ENCODE measurements at places on chromosomes 3 and 15. TPM values are rescaled to one million over a fixed set of nuclear protein-coding genes. Genes with fewer than 3 reads are reported as not detected.

- no peak for DNase-seq
Observed at GRCh38 chr3:29693863-29694262, 413.0 kb downstream of the RBMS3 start.

- DNase-seq = no peak
Observed at GRCh38 chr3:101273156-101273555, 47.2 kb downstream of the IMPG2 start.

DNA sequence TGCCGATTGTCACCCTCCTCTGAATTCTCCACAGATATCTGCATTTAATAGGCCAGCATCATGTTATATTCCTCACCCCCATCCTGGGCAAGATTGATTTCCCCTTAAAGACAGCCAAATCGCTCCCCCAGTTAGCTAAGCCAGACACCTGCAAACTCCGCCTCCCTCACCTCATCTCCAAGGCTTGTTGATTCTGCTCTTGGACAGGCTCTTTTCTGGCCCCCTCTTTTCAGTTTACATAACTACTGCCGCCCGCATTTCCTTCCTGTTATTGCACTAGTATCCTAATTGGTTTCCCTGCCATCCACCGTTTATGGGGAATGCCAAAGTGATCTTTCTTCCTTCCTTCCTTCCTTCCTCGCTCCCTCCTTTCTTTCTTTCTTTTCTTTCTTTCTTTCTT is 214.7 kb upstream of the MRPL3 start:
- DNase-seq = no peak

GRCh38 chr3:196585044-196585757 is 16.7 kb downstream of the FBXO45 start:
- no peak for DNase-seq

DNA sequence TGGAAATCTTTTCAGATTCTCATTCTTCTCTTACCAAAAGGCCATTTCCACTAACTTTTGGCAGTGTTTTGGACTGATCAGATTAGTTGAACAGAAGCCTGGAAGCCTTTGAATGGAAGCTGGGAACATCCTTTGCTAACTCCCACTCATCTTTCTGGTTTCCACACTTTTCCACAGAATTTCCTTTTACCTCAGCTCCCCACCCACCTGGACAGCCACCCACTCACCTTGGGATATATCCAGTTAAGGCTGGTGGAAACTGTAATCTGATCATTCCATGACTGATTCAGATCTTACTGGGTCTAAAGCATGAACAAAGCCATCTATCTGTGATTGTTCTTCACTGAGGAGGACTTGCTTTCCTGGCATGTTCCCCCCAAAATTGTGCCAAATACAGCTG is 119.5 kb downstream of the CCNL1 start:
- DNase-seq = no peak

DNA sequence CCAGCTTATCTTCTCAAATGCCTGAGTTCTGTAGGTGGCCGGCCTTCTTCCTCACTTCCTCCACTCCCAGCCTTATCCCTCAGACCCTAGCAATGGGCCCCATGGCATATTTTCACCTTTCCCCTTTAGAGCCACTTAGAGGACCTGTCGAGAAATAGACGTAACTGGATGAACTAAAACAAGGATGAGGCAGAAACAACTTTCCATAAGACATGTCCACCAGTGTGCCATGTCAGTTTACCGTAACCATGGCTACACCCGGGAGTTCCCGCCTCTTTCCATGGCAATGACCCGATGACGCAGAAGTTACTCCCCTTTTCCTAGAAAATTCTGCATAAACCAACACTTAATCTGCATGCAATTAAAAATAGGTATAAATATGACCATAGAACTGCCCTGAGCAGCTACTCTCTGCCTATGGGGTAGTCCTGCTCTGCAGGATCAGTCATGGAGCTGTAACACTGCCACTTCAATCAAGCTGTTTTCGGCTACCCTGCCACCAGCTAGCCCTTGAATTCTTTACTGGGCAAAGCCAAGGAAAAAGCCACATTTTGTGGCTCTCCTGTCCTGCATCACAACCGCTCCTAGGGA is 55.1 kb upstream of the ZBTB38 start:
- no peak for DNase-seq

- DNase-seq = no peak
Observed at GRCh38 chr3:67377299-67377698, 277.1 kb downstream of the SUCLG2 start.

DNA sequence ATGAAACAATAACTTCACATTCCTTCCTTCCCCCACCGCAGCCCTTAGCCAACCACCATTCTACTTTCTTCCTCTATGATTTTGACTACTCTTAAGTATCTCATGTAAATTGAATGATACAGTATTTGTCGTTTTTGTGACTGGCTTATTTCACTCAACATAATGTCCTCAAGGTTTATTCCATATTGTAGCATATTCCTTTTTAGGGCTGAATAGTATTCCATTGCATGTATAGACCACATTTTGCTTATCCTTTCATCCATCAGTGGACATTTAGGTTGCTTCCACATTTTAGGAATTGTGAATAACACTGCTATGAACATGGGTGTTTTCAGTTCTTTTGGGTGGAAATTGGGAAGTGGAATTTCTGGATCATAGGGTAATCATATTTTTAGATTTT is 106.1 kb downstream of the THSD4 start:
- no peak for DNase-seq

DNA sequence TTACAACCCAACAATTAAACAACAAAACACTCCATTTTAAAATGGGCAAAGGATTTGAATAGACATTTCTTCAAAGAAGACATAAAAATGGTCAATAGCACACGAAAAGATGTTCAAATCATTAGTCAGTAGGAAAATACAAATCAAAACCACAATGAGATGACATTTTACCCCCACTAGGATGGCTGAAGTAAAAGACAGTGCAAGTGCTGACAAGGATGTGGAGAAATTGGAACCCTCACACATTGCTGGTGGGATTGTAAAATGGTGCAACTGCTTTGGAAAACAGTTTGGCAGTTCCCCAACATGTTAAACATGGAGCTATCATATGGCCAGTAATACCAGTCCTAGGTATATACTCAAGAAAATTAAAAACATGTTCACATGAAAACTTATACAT is 11.6 kb downstream of the GALNT15 start:
- no peak for DNase-seq

DNA sequence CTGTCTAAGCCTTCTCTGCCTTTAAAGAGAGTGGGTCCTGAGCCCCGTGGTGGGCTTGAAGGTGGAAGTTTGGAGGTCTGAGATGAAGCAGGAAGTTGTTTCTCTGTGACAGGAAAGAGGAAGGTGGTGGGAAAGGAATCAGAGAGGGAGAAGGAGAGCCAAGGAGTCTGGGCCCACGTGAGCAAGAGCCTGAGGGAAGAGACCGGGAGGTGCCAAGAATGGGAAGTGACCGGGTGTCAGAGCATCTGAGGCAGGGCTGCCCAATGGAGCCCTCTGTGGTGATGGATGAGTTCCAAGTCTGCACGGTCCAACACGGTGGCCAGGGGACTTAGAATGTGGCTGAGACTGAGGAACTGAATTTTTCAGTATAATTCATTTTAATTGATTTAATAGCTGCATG is 24.6 kb downstream of the ALDH1L1 start:
- no peak for DNase-seq

DNA sequence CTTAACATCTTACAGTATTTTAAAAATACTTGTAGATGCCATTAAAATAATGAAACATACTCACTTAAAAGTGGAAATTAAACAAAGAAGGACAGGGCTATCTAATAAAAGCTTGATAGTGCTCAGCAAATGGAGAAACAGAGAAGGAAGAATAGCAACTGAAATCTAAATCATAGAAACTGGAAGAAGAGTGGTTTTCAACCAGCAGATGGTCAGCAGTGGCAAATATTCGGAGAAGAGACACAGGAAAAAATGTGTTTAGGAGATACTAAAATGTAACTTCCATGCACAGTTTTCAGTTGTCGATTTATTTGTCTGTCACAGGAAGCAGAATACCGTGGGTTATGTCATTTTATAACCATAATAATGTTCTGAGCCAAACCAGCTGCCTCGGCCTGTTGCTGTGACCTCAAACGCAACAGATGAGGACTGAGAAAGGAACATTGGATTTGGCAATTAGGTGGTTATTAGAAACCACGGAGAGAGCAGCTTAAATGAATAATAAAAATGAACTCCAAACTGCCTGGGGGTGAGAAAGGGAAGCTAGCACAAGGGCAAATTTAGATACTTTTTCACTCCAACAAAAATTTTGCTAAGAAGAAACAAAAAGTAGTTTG is 246.6 kb upstream of the KCNMB2 start:
- peak; percentile 22 for DNase-seq

GRCh38 chr15:78033864-78034263 is 43.6 kb downstream of the TBC1D2B start:
- DNase-seq = no peak

DNA sequence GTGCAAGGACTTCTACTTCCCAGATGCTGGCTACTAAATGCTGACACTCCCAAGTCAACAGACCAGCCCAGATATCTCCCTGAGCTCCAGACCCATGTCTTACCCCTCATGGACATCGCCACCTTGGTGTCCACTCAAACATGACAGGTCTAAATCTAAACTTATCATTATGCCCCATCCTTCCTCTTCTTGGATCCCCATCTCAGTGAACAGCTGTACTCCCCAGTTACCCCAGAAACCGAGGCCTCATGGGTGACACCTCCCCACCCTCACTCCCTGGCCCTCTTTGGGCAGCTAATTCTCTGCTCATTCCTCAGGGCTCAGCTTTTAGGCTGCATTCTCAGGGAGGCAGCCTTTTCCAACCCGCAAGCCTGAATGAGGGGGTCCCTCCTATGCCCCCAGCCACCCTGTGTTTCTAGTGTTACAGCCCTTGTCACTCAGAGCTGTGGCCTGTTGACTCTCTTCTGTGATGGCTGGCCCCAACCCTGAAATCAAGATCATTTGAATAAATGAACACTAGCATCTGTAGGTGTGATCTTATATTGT is 5.4 kb downstream of the EHD4 start:
- DNase-seq = no peak

DNA sequence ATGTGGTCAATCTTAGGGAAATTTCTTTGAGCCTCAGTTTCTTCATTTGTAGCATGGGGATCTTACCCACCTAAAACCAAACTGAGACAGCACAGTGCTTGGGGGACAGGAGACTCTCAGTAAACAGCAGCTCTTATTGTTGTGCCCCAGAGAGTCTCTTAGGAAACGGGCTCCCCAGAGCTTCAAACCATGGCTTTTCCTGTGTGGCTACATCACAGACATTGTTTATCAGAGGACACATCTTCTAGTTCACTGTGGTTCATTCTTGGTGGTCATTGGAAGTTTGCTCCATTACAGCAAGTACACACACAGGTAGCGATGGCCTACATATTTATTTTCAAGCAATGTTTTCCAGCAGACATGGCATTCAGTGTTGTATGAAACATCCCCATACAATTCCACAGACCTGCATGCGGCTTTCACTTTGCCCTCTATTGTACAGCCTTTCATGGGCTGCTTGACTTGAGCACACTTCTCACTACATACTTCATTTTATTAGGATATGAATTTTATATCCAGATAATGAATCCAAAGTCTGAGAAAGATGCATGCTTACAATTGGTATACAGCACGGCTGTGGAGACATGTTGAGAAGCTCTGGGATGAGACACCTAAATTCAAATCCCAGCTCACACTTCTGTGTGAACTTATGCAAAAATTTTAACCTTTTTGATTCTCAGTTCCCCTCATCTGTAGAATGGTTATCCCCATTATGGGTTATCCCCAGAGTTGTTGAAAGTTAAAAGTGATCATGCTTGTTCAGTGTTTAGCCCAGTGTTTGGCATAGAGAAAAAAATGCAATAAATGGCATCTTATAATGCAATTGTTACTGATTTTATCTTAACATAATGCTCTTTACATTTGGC is 84.8 kb upstream of the ICE2 start:
- no peak for DNase-seq

DNA sequence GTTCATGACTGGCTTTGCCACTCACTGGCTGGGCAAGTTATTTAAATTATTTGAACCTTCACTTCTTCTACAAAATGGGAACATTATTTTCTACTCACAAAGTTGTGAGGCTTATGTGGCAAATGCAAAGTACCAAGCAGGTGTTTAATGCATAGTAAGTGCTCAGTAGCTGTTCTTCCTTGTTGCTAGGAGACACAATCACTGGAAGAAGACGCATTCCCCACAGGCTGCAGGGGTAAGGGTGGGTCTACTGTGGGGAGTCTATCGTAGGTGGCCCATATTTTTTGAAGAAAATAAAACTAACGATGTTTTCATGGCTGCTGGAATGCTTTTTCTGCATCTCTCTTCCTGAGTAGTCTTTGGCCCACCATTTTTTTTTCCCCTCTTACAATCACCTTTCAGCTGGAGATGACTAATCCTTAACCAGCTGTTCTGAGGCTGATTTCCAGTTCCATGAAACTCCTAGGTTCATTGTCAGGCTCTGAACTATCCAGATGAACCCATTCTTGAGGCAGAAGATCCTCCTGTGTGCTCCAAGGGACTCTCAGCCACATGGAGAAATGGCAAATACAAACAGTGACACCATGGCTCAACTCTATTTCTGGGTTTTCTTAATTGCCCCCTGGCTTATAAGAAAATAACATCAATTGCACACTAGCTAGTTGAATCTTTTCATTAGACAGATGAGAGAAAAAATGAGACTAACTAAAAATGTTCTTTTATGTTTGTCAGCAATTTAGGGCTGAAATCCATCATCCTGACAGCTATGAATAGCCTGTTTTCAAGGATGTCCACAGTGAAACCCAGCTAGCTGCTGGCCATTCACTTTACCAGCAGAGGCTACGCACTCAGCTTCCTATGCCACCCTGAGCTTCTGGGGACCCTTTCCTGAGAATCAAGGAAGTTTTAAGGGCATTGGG is 108.3 kb upstream of the ETV5 start:
- no peak for DNase-seq

GRCh38 chr3:23994244-23994569 is 49.1 kb downstream of the NR1D2 start:
- no peak for DNase-seq

DNA sequence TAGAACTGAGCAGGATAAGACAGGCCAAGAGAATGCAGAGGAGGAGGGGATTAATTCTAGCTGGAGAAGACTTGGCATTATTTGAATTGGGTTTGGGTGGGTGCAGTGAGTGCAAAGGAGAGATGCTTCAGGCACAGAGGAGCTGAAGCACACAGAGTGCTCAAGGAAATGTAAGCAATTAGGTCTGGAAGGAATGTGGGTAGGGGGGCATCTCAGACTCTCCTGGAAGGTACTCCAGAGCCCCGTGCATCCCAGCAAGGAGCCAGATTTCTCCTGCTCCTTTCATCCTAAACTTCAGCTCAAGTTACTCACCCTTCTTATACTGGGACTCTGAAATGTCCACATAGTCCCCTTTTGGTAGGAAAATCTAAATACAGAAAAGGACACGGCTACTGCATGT is 143.6 kb upstream of the PFN2 start:
- DNase-seq = no peak

- DNase-seq = no peak
Observed at GRCh38 chr15:63880744-63881143, 47.0 kb upstream of the HERC1 start.

GRCh38 chr3:198106265-198106664 is 146.2 kb downstream of the LMLN start:
- DNase-seq = no peak

MOBP gene
- not detected for total RNA-seq

ATP10A gene
- 0.58 TPM for total RNA-seq

ITIH1 gene
- total RNA-seq = not detected

MYD88 gene
- total RNA-seq = 6.9 TPM

KLHL6 gene
- 0.69 TPM for total RNA-seq

IL17RC gene
- 35.0 TPM for total RNA-seq

SERINC4 gene
- total RNA-seq = 0.44 TPM

PPARG gene
- total RNA-seq = 15.6 TPM

PYDC2 gene
- total RNA-seq = not detected

Data from left ventricle myocardium inferior (tissue), 1 donor.